Putamen (tissue), 1 donor: ENCODE measurements at places on chromosomes 1 and 21.
A peak's percentile ranks its signal among the peaks of the same experiment; 100 is the strongest.

- peak; percentile 3 for DNase-seq
Measured at GRCh38 chr1:75203415-75204277, 69.5 kb downstream of the LHX8 start.

DNA sequence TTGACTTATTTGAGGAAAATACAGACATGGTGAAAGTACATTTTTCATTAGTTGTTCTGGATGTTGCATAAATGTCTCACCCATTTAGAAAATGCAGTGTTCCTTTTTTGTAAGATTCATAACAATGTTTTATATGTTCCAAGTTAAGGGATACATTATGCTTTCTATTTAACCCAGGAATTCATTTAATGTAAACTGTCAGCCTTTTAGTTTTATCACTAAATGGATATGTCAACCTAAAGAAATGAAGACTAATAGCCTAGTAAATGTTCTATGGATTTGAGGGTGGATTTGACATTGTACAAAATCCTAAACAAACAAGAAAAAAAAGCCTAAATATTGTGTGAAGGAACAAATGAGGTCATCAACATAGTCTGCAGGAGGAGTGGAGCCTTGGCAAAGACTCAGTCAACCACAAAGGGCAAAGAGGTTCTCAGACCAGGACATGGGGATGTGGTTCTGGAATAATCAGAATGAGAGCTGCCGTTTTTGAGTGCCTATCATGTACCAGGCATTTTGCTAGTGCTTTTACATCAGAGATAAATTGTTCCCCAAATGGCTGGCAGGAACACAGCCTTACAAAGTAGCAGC lies 8.8 kb upstream of the INSL5 start:
- no peak for DNase-seq

- no peak for DNase-seq
Measured at GRCh38 chr21:44670642-44671432, 4.1 kb upstream of the KRTAP12-2 start.

DNA sequence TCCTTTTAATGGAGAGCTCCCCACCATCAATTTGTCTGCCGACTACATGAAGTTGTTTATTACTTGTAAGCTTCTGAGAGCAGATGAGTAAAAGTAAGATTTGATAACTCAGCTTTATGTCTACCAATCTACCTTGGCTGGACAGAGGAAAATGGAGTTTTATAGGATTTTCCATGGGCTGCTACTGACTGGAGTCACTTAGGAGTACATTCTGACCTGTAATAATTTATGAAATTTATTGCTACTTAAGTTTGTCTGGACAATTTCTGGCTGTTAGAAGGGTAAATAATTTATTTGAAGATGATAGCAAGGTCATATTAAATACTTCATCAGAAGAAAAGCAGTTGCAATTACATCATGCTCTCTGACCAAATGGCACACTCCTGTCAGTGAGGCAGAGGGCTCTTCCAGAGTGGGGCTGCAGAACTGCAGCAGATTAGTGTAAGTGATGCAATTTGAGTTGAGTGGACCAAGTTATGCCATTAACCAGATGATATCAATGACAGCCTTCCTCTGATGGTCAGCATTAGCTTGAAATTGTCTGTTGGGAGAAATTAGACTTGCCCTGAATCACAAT lies 736.7 kb upstream of the PTBP2 start:
- no peak for DNase-seq

GRCh38 chr1:181134543-181135436 lies 46.3 kb downstream of the IER5 start:
- no peak for DNase-seq

DNA sequence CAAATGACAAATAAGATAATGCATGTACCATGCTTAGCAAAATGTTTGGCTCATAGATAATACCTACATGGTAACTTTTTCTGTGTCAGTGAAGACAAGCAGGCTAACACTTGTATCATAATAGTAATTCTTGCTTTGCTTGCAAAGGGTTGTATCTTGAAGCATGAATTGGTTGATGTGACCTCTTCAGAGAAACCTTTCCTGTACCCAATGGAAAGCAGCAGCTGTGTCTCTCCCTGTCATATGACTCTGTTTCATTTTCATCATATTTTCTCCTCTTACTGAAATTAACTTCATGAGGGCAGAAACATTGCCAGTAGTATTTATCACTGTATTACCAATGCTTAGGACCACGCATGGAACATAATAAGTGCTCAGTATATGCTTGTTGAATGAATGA lies 4.4 kb downstream of the SH2D1B start:
- DNase-seq, result no peak

GRCh38 chr1:172589553-172589952 lies 56.6 kb downstream of the SUCO start:
- no peak for DNase-seq

- peak; percentile 76 for DNase-seq
Measured at GRCh38 chr1:209583408-209583807, at the start of gene CAMK1G. Gene CAMK1G (plus strand): TSS chr1:209583714. CDS start chr1:209594984, 11,270 bp downstream.

GRCh38 chr1:193240609-193241008 lies 54.2 kb upstream of the B3GALT2 start:
- DNase-seq, result no peak

- no peak for DNase-seq
Measured at GRCh38 chr1:52532731-52533327, 20.1 kb downstream of the TUT4 start.

GRCh38 chr1:29576510-29576909 lies 340.2 kb downstream of the PTPRU start:
- no peak for DNase-seq

DNA sequence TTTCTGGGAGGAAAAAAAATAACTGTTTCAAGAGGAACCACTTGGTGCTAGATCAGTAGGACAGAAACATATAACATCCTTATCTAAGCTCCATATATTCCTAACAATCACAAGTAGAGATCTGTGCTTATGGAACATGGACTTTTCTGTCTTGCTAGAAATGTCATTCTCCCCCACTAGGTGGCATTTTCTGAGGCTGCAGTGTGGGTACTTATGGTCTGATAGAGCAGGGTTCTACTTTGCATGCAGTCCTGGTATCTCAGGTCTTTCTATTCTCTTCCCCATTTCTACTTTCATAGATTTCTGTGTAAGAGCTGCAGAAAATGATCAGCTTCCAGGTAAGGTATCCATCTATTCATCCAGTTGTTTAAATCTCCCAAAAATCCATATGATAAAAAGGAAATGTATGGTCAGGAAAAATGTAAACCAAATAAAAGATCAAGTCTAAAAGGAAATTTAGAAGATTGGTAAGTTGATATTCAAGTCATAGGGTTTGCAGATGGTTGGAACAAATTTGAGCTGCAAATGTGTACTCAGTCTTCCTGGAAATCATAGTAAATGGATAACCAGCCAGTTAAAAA lies 1.5 kb downstream of the ZNF684 start:
- DNase-seq, result peak; percentile 54

- DNase-seq, result no peak
Measured at GRCh38 chr1:229230140-229230892, 40.6 kb upstream of the RAB4A start.

DNA sequence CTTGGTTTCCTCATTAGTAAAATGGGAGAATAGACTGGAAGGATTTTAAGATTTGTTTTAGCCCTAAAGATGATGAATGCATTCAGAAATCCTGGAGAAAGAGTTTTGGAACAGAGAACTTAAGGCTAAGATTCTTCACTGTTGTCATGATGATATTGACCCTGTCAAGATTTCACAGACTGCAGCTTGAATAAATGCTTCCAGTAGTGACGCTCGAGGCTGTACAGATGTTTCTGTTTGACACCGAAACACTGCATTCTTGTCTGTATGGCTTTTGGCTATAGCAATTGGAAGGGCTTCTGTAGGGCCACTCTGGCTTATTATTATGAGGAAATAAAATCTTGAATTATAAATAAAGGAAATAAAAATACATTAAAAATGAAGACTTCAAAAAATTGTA lies 25.7 kb downstream of the SIM2 start:
- DNase-seq, result no peak

DNA sequence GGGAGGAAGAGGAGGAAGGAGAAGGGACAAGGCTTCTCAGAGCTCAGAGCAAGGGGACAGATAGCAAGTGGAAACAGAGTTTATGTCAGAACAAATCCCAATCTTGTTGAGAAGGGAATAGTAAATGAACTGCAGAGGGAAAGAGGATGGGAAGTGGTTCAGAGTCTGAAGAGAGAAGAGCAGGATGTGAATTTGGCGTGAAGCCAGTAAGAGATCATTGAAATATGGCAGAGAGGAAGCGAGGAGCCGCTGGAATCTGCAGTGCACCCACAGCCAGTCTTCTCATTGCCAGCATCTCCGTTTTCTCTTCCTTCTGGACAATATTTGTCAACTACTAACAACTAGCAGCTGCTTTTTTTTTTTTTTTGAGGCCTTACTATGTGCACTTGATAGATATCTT lies 19.1 kb downstream of the OLFML3 start:
- DNase-seq, result no peak

DNA sequence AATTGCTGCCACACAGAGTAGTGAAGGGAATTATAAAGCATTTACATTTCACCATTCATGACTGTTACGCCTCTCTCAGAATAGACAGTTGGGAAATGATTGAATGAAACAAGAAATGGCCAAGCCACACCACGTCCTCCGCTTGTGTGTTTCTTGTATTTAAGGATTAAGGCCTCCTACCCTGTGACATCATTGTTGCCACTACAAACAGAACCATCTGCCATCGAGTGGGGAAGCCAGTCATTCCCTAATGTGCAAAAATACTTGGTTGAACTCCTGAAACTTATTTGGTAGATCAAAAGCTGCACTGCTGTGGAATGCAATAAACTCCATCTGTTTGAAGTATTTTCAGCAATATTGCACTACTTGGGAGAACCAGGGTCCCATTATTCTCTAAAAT lies 99.0 kb upstream of the C1orf105 start:
- DNase-seq, result no peak

- no peak for DNase-seq
Measured at GRCh38 chr1:67313934-67314671, 6.4 kb downstream of the IL12RB2 start.

GRCh38 chr1:113246929-113247328 lies 143.4 kb upstream of the MAGI3 start:
- no peak for DNase-seq

GRCh38 chr21:42229676-42230075 lies 10.7 kb downstream of the ABCG1 start:
- no peak for DNase-seq

GRCh38 chr1:9234223-9235095 lies at the start of gene H6PD:
Gene H6PD (plus strand): TSS chr1:9234774. CDS start chr1:9244935, 10,161 bp downstream.
- DNase-seq, result peak; percentile 76

GRCh38 chr1:43836267-43836951 lies 97.2 kb upstream of the ARTN start:
- no peak for DNase-seq

- no peak for DNase-seq
Measured at GRCh38 chr1:37056325-37056724, 22.0 kb upstream of the GRIK3 start.

DNA sequence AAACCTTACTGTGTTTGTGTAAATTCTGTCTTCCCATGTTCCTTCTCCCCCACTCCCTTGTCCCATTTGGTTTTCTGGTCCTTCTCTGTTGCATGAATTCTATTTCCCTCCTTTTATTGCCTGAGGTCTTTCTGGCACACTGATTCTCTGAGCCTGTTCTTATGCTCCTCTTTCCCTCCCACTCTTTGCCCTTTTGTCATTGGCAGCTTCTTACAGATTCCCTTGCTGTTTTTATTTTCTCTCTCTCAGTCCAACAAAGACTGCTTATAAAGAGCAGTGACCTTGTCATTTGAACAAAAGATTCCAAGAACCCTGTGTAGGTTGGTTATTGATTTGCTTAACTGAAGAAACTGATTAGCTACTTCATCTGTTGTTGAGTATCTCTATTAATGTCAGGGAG lies 49.7 kb downstream of the GPR52 start:
- DNase-seq, result no peak

- DNase-seq, result peak; percentile 53
Measured at GRCh38 chr1:66996018-66996682, 57.8 kb downstream of the SLC35D1 start.

- DNase-seq, result no peak
Measured at GRCh38 chr1:43587594-43587993, 56.9 kb downstream of the PTPRF start.

DNA sequence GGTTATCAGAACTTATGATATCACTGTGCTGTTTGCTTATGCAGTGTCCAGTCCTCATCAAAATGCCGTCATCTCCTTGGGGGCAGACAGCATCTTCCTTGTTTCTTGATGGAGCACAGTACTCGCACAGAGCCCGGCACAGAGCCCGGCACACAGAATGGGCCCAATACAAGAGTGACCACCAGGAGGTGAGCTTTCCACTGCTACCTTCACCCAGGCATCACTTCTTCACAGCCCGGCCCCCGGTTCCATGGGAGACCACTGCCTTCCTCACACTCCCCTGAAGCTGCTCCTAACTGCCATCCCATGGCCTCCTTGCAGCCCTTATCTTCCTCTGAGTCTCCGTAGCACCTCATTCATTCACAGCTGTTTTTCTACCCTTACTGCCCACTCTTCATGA lies 94.0 kb downstream of the TNR start:
- no peak for DNase-seq

- peak; percentile 38 for DNase-seq
Measured at GRCh38 chr1:169892927-169893644, 610 bp downstream of the SCYL3 start.
